Foreskin fibroblast (primary cell): ENCODE measurements at places on chromosomes 12 and 14.

GRCh38 chr12:104626069-104626837 is 169.5 kb downstream of the CHST11 start:
- no peak for DNase-seq

- DNase-seq, result no peak
Measured at GRCh38 chr14:89294060-89294459, 123.0 kb downstream of the FOXN3 start.

DNA sequence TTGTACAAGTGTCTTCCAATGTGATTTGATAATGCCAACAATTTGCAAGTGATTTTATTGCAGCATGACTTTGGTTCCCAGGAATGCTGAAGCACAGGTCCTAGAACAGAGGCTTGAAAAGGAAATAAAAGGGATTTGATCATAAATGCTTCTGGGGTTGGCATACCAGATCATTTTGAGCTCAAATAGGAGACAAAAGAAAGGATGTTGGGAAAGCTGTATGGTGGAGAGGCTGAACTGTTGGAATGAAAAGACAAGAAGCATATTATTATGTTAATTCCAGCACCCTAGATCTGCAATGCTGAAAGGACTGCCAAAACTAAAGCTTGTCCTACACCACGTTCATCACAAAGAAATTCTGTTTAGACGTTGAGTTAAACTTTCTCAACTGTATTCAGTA is 143.1 kb downstream of the BICD1 start:
- peak; percentile 19 for DNase-seq

- peak; percentile 82 for DNase-seq
Measured at GRCh38 chr12:65879878-65880277, 55.6 kb downstream of the HMGA2 start.

- DNase-seq, result no peak
Measured at GRCh38 chr12:101490286-101490920, 15.3 kb downstream of the SPIC start.

DNA sequence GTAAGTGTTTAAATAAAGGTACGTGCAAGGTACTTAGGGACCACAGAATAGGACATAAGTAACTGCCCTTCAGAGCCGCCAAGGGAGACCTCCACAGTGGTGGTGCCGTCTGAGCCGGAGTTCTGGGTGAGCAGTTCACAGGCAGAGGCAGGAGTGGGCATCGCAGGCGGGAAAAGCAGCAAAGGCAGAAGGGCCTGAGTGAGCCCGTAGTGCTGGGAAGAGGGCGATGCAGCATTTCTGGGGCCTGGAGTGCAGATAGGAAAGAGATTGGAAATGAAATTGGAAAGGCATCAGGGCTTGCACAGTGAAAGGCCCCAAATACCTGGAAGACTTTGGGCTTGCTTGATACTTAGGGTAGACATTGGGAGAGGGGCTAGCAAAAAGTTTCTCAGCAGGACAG is 32.9 kb downstream of the EVL start:
- DNase-seq, result no peak

- DNase-seq, result no peak
Measured at GRCh38 chr14:88245321-88245720, 77.7 kb downstream of the KCNK10 start.

DNA sequence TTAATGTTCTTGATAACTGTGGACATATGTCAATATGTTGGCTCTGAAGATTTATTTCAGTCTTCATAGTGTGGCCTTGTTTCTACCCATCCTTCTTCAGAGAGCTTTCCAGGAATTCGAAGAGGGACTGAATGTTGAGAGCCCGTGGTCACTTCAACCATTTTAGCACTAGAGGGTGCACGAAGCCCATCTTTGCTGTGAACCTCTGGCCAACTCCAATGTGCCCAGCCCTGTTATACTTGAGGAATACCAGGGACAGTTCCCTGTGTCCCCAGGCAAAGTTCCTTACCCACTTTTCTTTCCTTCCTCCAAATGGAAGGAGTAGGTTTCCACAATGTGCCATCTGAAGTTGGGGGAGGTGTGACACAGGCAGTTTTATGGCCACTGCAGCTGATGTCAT is 603.5 kb downstream of the RPL10L start:
- DNase-seq, result peak; percentile 66

DNA sequence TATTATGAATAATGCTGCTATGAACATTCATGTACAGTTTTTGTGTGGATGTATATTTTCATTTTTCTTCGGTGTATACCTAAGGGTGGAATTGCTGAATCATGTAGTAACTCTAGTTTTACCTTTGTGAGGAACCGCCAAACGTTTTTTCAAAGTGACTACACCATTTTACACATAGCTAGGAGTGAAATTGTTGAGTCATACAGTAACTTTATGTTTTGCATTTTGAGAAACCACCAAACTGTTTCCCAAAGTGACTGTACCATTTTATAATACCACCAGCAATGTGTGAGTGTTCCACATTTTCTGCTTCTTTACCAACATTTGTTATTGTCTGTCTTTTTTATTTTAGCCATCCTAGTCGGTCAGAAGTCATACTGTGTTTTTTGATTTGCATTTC is 3.1 kb upstream of the TPH2 start:
- DNase-seq, result no peak

GRCh38 chr12:48744251-48745008 is 27.9 kb upstream of the CCNT1 start:
- no peak for DNase-seq

DNA sequence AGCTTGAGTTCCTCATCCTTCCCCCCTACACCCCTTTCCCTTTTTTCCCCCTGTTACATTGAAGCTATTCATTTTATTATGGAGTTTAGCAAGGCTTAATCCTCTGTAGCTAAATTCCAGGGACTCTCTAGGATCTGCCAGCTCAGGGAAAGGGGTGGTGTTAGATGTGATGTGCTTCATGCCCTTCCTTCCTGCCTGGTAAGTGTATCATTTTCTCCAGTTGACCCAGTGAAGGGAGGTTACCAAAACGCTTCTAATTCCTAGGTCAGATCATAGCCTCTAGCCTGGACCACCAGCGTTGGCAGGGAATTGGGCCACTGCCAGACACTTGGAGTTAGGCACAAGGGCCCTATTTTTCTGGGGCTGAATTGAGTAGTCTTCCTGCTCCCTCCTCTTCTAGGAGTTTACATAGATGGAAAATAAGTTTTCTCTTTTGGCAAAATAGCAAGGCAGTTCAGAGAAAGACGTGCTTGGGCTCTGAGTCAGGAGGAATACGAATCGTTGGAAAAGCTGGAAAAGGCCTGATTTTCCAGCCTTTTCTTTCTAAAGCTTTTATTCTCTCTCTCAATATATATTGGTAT is 88.3 kb downstream of the NPAS3 start:
- DNase-seq, result no peak

DNA sequence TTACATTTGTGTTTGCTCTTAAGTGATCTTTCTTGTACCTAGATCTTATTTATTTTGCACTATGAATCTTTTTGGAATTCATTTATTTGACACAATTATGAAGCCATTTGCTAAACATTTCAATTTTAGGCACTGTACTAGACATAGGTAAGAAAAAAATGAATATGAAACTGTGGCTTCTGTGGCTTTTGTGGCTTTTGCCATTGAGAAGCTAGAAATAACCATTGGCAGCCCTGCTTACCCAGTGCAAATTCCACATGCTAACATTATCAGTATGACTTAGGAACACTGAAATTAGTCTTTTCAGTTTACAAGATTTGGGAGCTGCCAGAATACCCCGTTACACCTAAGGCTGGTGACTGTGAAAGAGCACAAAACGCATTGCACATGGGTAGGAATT is 60.1 kb downstream of the FSCB start:
- DNase-seq, result no peak

DNA sequence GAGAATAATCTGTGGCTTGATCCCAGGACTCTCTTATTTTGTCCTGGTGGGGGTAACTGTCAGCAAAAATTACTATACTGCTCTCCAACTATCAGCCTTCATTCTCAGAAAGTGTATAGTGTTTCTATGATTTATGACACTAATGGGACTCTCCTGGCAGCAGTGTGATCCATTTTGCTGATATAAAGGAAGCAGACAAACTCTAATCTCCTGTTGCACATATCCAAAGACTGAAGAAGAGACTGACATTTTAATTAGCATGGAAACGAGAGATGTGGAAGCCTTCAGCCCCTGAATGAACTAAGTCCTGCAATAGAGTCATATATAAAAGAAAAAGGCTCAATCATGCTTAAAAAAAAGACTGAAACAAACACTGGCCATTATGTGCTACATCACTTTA is 127.8 kb upstream of the SSTR1 start:
- no peak for DNase-seq

- no peak for DNase-seq
Measured at GRCh38 chr14:72688990-72689671, 204.8 kb downstream of the DPF3 start.

DNA sequence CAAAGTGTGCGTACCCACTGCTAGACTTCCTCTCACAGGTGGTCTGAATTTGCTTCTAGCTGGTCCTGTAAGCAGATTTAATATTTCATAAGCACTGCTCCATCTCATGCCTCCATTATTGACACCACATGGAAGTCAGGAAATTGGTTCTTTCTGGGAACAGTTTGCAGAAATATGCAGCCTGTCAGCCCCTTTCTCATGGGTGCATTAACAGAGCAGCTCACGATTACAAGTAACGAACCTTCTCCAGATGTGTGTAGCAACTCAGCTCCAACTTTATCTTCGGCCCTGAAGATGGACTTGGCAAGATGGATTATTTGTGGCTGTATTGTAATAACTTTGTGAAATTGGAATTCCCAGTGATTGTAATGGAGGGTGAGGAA is 214.5 kb upstream of the DDHD1 start:
- peak; percentile 91 for DNase-seq

DNA sequence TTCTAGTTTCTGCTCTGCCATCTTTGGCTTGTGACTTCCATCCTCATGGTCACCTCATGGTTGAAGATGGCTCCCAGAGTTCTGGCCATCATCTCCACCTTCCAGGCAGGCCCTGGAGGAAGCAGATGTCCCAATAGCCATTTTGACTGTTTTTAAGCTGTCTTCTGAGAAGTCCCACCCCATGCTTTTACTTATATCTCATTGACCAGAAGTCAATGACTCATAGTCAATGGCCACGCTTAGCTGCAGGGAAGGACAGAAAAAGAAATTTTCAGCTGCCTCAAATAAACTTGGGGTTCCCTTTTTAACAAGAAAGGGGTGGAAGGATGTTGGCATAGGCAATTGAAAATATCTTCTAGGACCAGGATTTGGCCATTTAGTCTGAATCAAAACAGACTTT is 168.1 kb downstream of the AACS start:
- DNase-seq, result no peak

DNA sequence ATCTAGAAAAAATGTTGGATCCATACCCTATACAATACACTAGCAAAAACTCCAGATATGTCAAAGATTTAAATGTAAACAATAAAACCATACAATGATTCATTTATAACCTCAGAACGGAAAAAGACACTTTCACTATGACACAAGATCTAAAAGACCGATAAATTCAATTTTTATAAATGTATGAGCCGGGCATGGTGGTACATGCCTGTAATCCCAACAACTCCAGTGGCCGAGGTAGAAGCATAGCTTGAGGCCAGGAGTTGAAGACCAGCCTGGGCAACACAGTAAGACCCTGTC is 2.5 kb upstream of the SOS2 start:
- no peak for DNase-seq

GRCh38 chr12:5568325-5568981 is 136.5 kb downstream of the NTF3 start:
- DNase-seq, result no peak

- DNase-seq, result no peak
Measured at GRCh38 chr12:11755302-11755930, 105.9 kb downstream of the ETV6 start.

GRCh38 chr14:104968153-104968527 is 10.0 kb downstream of the AHNAK2 start:
- DNase-seq, result no peak

DNA sequence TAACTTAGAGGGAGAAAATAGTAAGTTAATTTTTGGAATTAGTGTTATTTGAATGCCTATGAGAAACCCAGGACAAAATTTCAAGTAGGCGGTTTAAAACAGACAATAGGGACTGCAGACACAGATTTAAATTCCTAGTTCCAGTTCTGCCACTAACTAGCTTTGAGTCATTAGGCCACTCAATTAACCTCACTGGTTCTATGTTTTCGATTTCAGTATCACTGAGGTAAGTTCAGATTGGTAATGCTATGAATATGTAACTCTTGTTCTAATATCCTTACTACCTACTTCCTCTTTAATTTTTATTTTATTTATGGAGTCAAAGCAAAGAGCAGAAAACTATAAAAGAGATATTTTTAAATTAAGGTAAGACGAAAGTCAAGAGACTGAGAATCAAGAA is 52.6 kb downstream of the GALC start:
- no peak for DNase-seq

DNA sequence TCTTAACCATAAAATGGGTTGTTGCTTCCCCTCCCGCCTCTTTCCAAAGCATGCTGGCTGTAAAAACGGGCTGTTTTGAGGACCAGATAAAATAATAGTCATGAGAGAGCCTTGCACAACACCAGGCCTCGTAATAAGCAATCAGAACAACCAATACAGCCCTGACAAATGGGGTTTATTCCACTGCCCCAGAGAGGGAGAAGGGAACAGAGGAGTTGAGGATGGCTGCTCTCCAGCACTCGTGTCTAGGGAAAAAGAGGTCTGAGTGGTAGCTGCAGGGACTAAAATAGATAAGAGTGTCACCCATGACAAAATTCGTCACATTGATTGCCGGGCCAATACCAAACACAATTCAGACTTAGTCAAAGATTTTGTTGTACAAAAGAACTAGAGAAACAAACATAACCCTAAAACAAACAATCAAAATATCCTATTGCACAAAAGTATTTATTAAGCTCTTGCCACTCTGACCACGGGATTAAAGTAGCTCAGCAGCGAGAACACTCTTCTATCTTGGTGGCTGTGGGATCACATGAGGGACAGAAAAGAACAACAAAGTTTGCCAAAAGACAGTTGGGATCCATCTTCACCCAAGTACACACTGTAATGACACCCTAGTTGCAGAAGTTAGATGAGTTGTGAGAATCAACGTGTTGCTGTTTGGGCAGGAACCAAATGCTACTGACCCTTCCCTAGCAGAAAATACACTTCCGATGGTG is 188.0 kb downstream of the FOXN3 start:
- DNase-seq, result no peak

GRCh38 chr14:36767603-36768281 is 106.1 kb downstream of the PAX9 start:
- no peak for DNase-seq

GRCh38 chr12:107662484-107662883 is 23.1 kb upstream of the PWP1 start:
- DNase-seq, result no peak

GRCh38 chr12:80504389-80505163 is 60.5 kb downstream of the PTPRQ start:
- peak; percentile 58 for DNase-seq

GRCh38 chr12:56724701-56724971 is 463 bp downstream of the NACA start:
- DNase-seq, result no peak

DNA sequence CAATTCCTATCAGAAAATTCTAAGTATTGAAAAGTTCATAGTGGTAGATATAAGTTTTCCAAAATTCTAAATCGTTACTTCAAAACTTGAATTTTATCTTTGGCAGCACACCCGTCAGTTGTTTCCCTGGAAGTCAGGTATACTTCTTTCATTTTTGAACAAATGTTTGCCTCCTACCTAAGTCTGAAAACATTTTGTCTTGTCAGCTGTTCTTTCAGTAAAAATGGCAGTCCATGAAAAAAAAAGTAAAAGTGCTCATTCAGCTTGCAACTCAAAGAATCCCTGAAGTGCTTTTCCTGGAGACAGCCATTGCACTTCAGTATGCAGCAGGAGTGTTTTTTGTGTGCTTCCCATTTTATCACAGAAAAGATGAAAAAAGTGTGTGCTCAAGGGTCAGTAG is 130.1 kb upstream of the NEDD1 start:
- no peak for DNase-seq
